Left lung (tissue), 14 donors: ENCODE measurements at places on chromosomes 11 and 22. TPM values are rescaled to one million over a fixed set of nuclear protein-coding genes. Genes with fewer than 3 reads are reported as not detected.
A peak's percentile ranks its signal among the peaks of the same experiment; 100 is the strongest.

GRCh38 chr11:133506023-133506422 is 26.3 kb downstream of the OPCML start:
- no peak for DNase-seq

DNA sequence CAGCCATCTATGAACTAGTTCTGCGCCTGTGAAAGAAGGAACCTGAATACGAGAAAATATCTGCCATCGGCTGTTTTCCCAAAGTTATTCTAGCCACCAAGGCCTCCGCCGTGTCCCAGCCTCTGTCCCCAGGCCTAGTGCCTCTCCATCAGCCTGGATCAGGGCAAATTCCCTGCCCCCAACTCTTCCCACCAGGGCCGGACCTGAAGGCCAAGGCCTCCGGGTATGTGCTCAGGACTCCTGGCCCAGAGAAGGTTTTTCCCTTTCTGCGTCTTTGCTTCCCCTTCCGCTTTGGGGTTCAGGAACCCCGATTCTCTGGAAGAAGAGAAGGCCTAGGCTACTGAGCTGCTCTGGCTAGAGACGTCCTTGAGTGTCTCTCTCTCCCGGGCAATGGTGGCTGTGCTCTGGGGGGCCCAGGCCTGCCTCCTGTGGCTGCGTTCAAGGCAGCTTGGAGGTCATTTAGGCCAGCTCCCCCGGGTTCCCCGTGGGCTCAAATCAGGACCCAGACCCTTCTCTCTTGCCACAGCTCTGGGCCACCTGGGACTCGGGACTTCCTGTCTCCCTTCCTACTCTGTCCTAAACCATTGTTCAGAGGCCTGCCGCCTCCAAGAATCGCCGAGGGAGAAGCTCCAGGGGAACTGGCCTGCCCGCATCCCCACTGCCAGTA is 1.6 kb downstream of the ALX4 start:
- DNase-seq, result no peak

GRCh38 chr11:133895061-133895479 is 49.8 kb upstream of the SPATA19 start:
- no peak for DNase-seq

MIAT gene
- 3.0 TPM for polyA plus RNA-seq

GLYATL1 gene
- 4.5 TPM for polyA plus RNA-seq

OR52I1 gene
- 0.08 TPM for polyA plus RNA-seq

- DNase-seq, result no peak
Measured at GRCh38 chr11:128963744-128964325, 21.2 kb upstream of the TP53AIP1 start.

- DNase-seq, result peak; percentile 28
Measured at GRCh38 chr11:3120071-3120792, 44.9 kb downstream of the OSBPL5 start.
